GM12891 (cell line): ENCODE measurements at places on chromosomes 6 and 20.

DNA sequence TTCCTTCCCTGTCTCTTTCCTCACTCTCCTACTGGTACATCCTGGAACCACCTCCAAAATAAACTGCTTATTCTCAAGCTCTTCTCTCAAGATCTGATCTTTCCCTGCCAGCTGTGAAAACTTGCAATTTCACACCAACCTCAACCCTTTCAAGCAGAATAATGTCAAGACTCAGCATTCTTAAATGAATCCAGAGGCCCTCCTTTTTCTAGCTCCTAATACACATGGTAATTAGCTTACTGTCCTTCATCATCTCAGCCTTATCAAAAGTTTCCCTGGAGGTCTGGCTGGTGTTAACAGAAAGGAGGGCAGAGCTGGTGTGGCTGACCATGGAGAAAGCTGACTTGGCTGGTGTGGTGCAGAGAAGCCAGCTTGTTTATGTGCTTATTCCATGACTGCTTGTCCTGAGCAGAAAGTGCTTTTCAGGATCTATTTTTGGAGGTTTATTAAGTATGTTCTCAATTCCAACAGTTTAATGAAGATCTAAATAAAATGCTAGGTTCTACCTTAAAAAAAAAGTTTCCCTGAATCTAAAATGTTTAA, 50.5 kb downstream of the CFAP61 start:
- DNase-seq, result no peak

DNA sequence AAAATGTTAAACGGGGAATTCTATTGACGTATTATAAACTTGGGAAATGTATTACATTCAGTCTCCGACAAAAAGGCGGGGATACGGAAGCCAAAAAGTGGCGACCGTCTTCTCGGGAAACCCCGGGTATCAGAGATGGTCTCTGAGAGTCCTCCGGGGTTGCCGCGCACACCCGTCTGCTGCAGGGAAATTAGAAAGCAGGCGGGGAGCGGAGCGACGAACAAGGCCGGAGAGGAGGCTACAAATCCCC, 1.5 kb downstream of the SALL4 start:
- DNase-seq, result no peak

DNA sequence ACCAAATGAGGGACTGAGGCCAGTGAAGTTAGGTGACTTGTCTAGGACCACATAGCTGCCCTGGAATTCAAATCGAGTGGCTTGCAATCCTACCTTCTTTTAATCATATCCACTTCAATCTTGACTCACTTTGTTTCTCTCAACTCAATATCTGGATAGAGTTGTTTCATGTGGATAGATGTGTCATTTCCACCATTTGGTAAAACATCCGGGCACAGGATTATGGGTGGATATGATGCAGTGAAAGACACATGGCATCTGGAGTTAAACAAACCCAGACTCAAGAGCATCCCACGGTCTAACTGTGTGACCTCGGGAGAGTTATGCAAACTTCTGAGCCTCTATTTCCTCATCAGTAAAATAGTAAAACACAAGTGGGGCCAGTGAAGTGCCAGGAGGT, 103.6 kb upstream of the CNKSR3 start:
- DNase-seq, result no peak

GRCh38 chr6:107488174-107488874, 1.6 kb upstream of the SOBP start:
- DNase-seq, result peak; percentile 7

DNA sequence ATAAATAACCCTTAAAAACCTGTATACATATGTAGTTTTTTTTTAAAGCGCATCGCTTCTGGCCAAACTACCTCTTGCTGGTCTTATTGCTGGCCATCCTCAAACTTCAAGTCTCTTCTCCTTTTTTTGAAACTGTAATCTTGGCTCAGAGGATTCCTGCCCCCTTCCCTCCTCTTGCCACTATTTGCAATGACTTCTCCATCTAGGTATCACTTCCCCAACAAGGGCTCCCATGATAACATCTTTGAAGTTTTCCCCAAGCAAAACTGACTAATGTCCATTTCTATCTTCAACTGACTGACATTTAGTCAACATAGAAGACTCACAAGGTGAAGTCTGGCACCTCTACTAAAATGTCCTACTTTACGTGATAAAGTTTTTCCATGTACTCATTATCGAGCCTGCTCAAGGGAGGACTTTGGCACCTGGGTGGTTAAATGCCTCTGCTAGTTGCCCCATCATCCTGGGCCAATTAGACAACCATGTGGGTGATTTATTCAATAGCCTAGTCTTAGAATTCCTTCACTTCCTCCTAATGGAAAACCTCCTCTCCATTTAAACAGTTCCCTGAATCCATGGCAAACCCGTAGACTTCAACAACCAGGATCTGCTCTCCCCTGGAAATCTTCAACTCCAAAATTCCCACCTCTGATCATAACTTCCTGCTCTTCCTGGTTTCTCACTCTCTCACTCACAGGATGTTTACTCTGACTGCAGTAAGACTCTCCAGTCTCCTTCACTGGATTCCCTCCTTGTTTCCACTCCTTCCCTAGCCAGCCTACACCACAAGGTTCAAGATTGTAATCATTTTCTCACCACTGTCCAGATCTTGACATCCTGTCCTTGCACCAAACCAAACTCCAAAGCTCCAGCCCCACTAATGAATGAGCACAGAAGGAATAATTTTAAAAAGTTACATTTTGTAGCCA, 9.4 kb upstream of the PLAGL1 start:
- no peak for DNase-seq

GRCh38 chr20:55693641-55694040, 311.7 kb downstream of the CBLN4 start:
- DNase-seq, result no peak

GRCh38 chr20:50191544-50192363, 1.1 kb downstream of the CEBPB start:
- peak; percentile 63 for DNase-seq

DNA sequence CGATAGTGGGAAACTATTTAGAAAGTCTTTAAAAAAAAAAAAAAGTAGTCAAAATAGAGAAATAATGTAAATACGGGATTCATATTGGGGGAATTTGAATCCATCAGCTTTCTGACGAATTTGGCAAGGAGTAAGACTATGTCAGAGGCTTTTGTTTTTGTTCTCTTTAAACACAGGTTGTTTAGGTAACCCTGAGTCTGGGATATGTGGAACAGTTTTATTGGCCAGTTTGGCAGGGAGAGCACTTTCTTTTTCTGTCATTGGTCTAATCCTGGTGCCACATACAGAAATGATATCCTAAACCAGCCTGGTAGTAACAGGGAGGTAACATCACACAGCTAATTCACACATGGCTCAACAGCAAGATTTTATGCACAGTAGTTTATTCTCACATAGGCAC, 27.7 kb downstream of the HAO1 start:
- DNase-seq, result no peak

GRCh38 chr6:37668251-37668650, 29.4 kb downstream of the MDGA1 start:
- no peak for DNase-seq

DNA sequence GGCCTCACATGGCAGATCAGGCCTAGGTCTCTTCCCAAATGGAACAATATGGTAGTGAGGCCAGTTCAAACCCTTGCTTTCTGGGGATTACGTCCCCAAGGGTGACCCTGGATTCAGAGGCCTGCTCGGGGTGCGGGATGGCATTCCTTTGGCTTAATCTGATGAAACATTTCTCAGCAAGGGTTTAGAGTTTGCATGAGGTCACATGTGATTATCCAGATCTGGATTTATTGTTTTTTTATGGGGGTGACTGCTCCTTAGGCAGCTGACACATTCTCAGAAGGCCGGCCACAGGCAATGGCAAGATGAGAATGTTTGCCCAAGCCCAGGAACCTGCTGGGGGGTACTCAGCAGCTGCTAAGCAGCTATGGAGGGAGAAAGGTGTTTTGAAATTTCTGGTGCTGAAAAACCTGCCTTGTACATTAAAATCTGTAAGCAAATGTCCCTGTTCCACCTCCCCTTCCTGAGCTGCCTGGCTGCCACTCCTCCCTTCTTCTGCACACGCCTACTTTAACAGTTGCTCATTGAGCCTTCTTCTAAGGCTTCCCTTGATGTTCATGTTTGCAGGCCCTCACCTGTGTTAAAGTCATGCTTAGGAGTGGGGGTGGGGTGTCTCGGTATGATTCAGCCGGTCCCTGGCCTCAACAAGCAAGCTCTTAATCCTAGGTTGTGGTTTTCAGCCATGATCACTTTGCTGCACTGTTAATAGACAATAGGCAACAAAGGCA, 37.9 kb upstream of the FUCA2 start:
- DNase-seq, result no peak

GRCh38 chr20:48921883-48922820, 641 bp downstream of the ARFGEF2 start:
- DNase-seq, result no peak

- DNase-seq, result no peak
These were observed 64.2 kb upstream of the AKIRIN2 start for GRCh38 chr6:87766211-87766610.

DNA sequence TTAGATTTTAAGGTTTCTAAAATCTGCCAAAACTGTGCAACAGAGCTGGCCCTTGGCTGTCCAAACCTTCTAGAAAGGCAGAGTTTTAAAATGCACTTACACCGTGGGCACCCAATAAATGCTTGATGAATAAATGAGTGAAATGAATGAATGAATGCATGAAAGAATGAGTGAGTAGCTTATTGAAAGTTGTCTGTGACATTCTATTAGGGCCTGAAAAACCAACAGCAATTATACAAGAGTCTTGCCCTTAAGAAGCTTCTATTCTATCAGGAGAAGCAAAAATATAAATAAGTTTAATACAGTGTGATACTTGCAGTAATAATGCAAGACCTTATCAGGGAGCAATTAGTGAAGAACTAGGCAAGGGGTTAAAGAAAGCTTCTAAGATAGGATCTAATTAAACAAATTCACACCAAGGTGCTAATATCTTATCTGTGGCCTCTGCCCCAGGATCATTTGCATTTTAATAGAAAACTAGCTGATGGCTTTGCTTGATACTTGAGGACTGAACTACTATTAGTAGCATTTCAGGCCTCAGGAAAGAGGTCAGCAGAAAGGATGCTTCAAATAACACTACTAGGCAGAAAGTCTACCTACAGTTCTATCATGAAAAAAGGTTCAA, 230.7 kb downstream of the GMPR start:
- DNase-seq, result no peak

DNA sequence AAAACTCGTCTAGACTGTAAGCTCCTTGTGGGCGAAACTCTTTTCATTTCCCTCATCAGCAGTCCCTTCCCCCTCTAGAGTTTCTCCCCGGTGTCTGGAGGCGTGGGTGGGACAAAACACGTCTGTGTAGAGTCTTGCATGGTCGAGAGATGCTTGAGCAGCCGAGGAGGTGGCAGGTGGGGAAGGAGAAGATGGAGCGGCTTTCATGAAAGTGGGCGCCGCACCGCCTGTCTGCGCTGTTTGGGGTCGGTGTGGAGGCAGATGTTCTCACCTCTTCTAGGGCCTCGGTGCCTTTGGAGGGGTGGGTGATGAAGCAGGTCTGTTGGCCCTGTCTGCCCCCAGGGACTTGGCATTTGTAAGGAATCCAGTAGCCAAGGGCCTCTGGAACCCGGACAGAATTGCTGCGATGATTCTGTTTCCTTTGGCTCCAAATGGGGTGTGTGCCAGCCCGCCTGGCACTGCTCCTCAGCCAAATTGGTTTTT, 1.2 kb downstream of the BRPF3 start:
- DNase-seq, result no peak
